Uterine smooth muscle cell (primary cell): ENCODE measurements at places on chromosomes 2 and 18. TPM values are rescaled to one million over a fixed set of nuclear protein-coding genes. Genes with fewer than 3 reads are reported as not detected.

Gene ALK
- total RNA-seq, result under 0.01 TPM in 1 of 2 replicates, not detected in the other

Gene MYL1
- not detected in 2 replicates for total RNA-seq

Gene DOK1
- total RNA-seq, result 24.6 and 35.0 TPM in 2 replicates

Gene G6PC2
- not detected in 2 replicates for total RNA-seq

Gene SMC6
- 27.2 and 36.1 TPM in 2 replicates for total RNA-seq

Gene ING5
- total RNA-seq, result 23.4 and 26.9 TPM in 2 replicates

Gene XIRP2
- total RNA-seq, result 1.00 and 1.2 TPM in 2 replicates

Gene CTLA4
- total RNA-seq, result not detected in 2 replicates

Gene SLC9A2
- total RNA-seq, result not detected in 2 replicates

Gene ASPRV1
- total RNA-seq, result 0.11 and 0.12 TPM in 2 replicates

Gene GPR45
- total RNA-seq, result not detected in 2 replicates

Gene SATB2
- total RNA-seq, result 4.9 and 6.6 TPM in 2 replicates

Gene TUBB8B
- total RNA-seq, result not detected in 2 replicates

Gene DQX1
- total RNA-seq, result 0.11 and 0.12 TPM in 2 replicates

Gene IL36RN
- under 0.01 TPM in 1 of 2 replicates, not detected in the other for total RNA-seq

Gene PKDCC
- total RNA-seq, result 55.4 and 56.6 TPM in 2 replicates
